ENCODE measurements at places on chromosomes 16 and 17.
A peak's percentile ranks its signal among the peaks of the same experiment; 100 is the strongest.

GRCh38 chr16:83933885-83934683 lies 19.0 kb upstream of the OSGIN1 start:
- DNase-seq = no peak

DNA sequence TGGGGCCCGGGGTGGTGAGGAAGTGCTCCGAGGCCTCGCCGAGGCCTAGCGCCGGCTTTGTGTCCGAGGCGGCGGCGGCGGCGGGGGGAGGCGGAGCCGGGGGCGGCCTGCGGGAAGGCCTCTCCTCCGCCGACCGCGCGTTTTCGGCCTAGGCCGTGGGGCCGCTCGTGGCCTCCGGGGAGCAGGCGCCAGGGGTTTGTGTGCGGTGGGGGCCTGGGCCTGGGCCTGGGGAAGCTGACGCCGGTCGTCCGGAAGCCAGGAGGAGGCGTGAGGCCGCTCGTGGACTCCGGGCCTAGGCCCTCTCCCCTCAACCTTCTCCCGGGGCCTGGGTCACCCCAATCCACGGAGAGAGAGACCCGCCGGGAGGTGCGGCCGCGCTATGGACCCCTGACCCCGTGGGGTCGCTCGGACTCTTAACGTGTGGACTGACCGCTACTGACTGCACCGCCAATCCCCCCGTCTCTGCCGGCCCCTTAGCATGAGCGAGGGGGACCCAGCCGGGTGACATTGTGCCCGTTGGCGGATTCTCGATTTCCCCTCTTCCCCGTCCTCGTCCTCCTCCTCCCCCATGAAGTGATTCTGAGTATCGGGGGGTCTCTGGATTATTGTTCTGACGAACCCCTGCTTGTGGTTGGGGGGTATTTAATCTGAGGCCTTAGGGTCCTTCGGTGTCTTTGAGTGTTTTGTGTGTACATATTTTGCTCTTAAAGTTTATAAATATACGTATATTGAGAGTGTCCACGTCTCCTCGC lies 660 bp downstream of the RBBP6 start:
- DNase-seq = peak; percentile 34

- DNase-seq = no peak
Observed at GRCh38 chr17:40480501-40481003, 20.9 kb downstream of the TNS4 start.

DNA sequence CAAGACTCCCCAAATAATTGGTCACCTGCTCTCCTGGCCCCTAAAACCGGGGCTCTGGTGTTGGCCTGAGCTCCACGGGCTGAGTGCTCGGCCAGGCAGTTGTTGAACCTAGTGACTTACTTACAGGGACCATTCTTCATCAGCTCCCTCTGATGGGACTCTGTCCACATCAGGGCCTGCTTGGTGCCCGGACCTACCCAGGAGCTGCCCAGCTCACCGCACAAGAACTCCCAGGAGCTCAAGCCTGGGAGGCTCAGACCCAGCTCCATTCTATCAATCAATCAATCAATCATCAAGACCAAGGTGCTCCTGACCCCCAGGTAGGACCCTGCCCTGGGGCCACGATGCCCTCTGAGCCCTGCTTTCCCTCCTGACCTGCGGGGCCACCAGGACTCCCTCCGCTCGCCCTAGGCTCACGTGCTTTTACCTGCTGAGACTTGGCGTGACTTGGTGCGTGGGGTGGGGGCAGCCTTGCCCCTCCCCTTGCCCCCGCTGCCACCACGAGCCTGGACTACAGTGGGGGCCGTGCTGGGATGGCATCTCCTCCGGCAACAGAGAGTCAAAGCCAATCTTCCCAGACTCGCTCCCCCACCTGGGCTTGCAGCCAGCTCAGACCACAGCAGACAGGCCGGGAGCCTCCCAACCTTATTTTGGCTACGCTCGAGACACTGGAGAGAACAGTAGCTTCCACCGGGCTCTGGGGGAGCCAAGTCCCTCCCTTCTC lies 15.7 kb downstream of the IL34 start:
- no peak for DNase-seq

GRCh38 chr16:77897831-77898605 lies 109.7 kb downstream of the VAT1L start:
- no peak for DNase-seq

- peak; percentile 57 for DNase-seq
Observed at GRCh38 chr17:62627904-62628633, 599 bp downstream of the MRC2 start.

DNA sequence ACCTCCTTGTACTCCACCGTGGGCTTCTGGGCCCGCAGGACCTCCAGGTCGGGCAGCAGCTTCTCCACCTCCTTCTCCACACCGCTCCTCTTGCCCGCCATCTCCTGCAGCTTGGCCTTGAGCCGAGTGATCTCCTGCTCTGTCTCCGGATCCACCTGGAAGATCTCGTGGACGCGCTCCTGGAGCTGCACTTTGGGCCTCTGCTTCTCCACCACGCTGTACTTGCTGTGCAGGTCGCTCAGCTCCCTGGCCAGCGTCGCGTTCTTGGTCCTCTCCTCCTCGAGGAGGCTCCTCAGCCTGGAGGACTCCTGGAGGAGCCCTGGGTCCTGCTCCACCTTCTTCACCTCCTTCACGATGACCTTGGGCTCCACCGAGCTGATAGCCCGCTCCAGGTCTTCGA lies 8.8 kb downstream of the CDK3 start:
- no peak for DNase-seq

DNA sequence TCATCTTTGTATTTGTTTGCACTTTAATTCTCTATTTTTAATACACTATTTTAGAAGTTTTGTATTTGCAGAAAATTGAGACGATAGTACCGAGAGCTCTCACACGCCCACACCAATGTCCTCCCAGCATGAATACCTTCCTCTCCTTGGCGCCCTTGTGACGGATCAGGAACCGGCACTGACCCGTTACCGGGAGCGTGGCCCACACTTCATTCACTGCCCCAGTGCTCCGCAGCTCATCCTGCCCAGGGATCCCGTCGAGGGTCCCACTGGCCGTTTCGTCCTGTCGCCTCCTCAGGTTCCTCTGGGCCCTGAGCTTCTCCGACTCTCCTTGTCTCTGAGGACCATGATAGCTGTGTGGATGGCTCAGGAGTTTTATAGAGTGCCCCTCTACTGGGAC lies 50.6 kb downstream of the KLHDC4 start:
- DNase-seq = no peak

DNA sequence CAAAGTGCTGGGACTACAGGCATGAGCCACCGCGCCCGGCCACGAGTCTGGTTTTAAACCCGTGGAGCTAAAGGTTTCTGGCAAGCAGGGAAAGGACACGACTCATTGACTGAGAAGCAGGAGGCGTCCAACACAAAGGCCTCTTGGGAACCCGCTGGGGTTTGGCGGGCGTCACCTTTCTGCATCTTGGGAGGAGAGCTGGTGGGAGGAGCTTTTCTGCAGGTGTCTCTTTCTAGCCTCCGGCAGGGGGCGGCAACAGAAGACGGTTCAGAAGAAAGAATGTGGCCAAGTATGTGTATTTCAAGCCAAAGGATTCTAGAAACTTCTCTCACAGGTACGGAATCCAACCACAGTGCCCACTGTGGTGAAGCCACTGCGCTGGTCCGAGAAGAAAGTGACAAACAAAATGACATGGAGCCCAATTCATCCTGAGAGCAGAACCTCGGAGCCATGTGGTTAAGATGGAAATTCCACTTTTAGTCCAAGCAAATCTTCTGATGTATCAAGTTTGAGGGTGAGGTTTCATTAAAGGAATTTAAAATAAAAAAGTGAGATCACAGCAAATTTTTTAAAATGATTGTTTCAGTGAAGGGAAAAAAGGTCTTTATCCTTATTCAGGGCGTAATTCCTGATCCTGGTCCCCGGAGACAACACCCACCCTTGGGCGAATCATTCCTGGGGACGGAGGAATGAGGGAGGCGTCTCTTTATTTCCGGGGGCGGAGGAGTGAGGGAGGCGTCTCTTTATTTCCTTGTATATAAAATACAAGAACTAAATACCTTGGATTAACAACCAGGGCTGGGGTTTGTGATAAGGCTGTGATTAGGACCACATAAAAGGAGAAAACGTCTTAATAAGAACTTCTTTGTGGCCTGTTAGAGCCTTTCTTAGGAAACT lies 97.6 kb downstream of the MRM3 start:
- DNase-seq = peak; percentile 64

DNA sequence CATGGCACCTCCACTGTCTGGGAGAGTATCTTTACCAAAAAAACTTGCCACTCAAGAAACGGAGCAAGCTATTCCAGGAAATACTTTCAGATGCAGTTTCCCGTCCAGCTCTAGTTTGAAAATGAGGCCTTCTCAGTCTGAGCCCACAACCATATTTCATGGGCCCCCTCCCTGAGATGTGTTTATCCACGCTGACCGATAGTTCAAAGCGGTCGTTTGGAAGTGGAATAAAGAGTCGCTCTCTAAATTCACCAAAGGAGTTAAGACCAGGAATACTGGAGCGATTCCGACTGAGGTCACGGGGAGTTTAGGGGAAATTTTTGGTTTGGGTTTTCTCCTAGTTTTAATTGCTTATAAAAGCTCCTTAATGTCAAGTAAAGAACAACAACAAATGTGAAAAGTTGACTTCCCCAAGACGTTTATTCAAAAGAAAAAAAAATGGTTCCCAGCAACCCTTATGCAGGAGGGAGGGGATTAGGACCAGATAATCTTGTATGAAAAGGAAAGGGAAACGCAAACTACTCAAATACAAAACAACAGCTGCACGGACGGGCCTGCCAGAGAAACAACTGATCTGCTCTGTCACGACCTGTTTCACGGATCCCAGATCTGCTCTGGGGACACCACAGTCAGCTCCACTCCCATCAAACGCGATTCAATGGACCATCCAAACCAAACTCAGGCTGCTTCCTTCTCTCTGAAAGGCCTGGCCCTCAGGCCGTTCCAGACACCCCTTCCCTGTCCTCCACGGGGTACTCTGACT lies 77.1 kb downstream of the MRM3 start:
- peak; percentile 78 for DNase-seq

GRCh38 chr16:1771188-1771863 lies at the start of gene NME3:
TSS of gene NME3 (minus strand) at chr16:1771543. CDS start at chr16:1771534, 9 bp downstream.
- no peak for DNase-seq

DNA sequence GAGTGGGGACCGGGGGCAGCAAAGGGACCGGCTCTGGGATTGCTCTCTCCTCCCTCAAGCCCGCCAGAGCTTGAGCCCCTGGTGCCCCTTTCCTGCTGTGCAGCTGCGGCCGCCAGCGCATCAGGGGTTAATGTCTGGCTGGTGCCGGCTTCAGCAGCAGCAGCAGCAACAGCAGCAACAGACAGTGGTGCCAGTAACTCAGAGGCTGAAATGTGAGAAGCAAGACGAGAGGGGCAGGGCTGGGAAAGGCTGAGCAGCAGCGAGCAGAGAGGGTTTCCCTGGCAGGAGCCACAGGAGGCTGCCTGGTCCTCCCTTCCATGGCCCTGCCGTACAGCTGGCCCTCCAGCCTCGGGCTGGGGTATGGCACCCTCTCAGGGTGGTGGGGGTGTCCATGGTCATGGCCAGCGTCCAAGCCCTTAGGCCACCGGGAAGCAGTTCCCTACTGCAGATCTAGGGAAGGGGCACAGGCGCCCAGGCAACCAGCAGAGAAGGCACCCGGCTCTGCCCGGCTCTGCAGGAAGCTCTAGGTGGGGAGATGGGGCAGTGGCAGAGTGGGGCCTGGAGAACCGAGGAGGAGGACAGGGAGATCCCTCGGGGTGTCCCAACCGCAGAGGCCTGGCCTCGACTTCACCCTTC lies 21.1 kb upstream of the TFAP4 start:
- DNase-seq = no peak

GRCh38 chr17:1228781-1229348 lies 41.4 kb upstream of the BHLHA9 start:
- DNase-seq = no peak

- no peak for DNase-seq
Observed at GRCh38 chr17:2799653-2800052, 3.4 kb downstream of the RAP1GAP2 start.

DNA sequence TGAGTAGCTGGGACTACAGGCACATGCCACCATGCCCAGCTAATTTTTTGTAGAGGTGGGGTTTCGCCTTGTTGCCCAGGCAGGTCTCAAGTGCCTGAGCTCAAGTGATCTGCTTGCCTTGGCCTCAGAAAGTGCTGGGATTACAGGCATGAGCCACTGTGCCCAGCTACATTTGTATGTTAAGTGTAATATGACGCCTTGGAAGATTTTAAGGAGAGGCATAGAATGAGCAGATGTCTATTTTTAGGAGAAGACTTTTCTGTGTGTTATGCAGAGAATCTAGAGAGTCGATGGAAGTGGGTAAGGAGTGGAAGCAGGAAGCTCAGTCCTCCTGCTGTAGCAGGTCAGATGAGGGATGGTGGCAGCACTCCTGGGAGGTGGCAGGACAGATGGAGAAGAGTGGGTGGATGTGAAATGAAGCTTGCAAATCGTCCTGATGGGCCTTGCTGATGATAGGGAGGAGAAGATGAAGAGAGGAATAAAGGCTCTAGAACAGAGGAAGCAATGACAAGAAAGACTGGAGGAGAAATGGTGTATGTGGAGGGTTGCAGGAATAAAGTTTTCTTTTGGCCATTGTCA lies 125.3 kb downstream of the SHISA6 start:
- DNase-seq = no peak

- DNase-seq = no peak
Observed at GRCh38 chr17:73801455-73802100, 157.3 kb upstream of the SDK2 start.

DNA sequence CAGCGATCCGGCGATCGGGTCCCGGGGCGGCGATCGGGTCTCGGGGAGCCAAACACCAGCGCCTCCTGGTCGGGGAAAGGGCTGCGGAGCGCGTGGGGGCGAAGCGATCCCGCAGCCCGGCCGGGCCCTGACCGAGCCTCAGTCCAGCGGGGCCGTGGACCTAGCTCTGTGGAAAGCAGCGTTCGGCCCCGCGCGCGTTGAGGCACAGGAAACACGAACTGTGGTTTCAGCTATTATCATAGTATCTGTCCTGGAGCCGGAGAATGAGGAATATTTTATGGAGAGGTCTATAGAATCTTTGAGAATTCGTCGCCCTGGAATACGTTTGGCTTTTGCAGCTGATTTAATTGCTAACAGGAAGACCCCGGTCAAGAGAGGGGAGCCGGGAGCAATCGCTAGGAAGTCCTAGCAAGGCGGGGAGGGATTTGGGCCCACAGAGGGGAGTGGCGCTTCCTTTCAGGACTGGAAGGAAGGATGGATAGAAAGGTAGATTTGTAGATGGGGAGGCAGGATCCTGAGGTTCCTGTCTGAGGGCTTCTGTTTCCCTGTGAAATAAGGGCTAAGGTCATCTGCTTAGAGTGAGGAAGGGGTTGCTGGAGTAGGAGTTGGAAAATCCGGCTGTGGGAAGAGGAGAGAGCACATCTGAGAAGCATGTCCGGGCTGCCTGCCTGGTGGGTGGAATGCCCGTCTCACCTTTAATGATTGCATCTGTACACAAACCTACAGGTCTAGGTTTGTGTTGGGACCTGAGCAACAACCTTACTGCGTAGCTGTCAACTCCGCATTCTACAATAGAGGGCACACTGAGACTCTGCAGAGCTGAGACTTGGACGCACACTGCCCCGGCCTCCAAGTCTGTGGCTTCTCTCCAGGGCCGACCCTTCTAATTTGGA lies 770 bp downstream of the CCNF start:
- peak; percentile 28 for DNase-seq
